ENCODE measurements at places on chromosomes 5 and 9.

DNA sequence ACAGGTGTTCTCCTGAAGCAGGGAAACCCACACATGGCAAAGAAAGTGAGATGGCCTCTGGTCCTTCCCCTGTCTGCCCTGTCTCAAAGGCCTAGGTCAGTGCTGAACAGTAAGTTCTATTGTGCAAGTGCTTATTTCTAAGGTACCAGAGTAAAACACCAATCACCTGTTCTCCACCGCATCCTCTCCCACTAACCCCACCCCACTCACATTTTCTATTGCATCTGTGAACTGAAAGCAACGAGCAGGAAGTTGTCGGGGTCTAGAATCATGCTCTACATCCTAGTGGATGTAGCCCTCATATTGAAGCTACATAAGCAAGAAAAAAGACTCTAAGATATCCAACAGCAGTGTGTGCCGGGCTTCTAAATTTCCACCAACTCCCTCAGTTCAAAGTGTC is 265.9 kb downstream of the ENC1 start:
- no peak for DNase-seq

GRCh38 chr9:15873573-15874177 is 320.8 kb downstream of the CCDC171 start:
- DNase-seq, result peak; percentile 25

GRCh38 chr5:54227109-54227508 is 83.3 kb downstream of the ARL15 start:
- DNase-seq, result no peak

GRCh38 chr9:123609844-123610243 is 253.8 kb downstream of the CRB2 start:
- DNase-seq, result peak; percentile 54

DNA sequence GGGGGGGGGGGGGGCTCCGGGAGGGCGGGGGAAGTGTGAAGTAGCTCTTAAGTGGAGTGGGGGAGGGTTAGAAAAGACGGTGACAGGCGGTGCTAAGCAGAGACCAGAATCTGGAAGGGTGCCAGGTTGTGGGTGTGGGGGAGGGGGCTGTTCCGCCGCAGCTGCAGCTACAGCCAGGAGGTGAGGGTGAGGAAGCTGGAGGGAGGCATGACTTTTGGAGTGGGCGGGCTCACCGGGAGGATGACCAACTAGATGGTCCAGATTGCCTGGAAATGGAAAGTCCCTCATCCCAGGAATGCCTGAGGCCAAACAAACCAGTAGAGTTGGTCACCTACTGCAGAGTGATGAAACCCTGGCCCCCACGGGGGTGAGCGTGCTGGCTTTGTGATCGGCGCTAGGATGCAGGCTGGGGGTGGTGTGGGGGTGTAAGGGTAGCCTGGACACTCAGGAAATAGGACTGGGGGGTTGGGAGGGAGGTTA is 158.1 kb upstream of the SHB start:
- DNase-seq, result peak; percentile 83

DNA sequence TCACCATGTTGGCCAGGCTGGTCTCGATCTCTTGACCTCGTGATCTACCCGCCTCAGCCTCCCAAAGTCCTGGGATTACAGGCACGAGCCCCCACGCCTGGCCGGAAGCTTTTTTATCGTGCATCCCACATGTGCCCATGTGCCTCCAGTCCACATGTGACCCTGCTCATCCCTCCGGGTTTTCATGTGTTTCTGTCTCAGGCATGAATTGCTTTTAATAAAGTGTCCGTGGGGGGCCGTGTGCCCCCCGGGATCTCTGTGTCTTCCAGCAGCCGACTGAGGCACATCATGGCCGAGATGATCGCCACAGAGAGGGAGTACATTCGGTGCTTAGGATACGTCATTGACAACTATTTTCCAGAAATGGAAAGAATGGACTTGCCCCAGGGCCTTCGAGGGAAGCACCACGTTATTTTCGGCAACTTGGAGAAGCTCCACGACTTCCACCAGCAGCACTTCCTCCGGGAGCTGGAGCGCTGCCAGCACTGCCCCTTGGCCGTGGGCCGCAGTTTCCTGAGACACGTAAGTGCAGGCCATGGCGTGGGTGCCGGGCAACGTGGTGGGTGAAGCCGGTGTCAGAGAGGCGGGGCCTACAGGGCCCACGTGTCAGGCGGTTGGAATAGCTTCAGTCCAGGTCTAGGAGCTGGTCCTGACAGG is 22.1 kb upstream of the LRRC14B start:
- DNase-seq, result no peak

GRCh38 chr9:134636149-134636507 is 5.5 kb upstream of the COL5A1 start:
- no peak for DNase-seq

DNA sequence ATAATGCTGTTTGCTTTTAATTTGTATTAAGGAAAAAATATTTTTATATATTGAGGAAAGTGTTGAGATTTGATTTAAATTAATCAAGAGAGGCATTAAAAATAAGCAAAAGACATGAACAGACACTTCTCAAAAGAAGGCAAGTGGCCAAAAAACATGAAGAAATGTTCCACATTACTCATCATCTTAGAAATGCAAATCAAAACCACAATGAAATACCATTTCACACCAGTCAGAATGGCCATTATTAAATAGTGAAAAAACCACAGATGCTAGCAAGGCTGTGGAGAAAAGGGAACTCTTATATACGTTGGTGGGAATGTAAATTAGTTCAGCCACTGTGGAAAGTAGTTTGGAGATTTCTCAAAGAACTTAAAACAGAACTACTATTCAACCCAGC is 45.9 kb downstream of the RANBP17 start:
- DNase-seq, result no peak

- DNase-seq, result peak; percentile 67
These were observed 168.4 kb upstream of the MAP1B start for GRCh38 chr5:71938895-71939294.

DNA sequence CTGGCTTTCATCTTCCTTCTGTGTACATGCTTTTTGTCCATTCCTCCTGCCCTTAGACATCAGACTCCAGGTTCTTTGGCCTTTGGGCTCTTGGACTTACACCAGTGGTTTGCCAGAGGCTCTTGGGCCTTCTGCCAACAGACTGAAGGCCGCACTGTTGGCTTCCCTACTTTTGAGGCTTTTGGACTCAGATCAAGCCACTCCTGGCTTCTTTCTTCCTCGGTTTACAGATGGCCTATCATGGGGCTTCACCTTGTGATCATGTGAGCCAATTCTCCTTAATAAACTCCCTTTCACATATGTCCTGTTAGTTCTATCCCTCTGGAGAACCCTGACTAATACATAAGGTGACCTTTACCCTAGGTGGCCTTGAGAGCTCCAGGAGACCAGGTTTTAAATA is 189.1 kb upstream of the CCNG1 start:
- no peak for DNase-seq
